Activated CD4-positive, alpha-beta memory T cell treated with anti-CD3 and anti-CD28 coated beads, Interleukin-2, amount 10 ng/mL, durations not matched to agents 7 days and 5 days (primary cell): ENCODE measurements at places on chromosomes 7 and 10. TPM values are rescaled to one million over a fixed set of nuclear protein-coding genes. Genes with fewer than 3 reads are reported as not detected.

DNA sequence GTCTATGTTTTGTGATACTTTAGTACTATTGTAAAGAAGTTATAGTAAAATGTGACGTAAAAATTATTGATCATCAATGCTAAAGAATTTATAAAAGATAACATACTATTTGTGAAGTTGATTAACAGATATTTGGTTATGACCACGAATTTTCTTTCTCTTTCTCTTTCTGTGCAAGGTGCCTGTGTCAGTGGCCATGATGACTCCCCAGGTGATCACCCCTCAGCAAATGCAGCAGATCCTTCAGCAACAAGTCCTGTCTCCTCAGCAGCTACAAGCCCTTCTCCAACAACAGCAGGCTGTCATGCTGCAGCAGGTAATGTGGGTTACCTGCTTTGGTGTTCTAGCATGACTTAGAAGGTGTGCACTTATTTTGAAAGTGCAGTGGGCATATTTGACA, 213.7 kb downstream of the FOXP2 start:
- H3K4me3 ChIP-seq, result no peak overlapping the region
- no peak overlapping the region for H3K27ac ChIP-seq
- H3K27me3 ChIP-seq, result no peaks in the 10 kb centered on the region
- no peak for DNase-seq
- H3K4me1 ChIP-seq, result no peaks in the 10 kb centered on the region
- no peaks in the 10 kb centered on the region for H3K36me3 ChIP-seq

DNA sequence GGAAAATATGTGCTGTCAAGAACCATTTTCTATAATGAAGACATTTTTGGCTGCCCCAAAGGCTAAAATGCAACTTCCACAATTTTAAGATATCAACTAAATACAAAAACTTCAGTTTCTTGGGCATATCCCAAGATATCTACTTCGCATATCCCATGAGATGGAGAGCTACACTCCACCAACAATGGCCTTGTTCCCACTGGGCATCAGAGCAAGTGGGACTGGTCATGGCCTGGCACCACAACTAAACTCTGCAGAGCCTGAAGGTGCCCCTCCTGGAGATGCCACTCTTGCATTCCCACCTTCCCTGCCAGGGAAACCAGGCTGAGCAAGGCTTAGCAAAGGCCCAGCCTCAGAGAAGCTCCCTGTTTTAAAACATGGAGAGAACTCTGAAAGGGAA, 75.8 kb upstream of the LRRC17 start:
- H3K27me3 ChIP-seq, result no peaks in the 10 kb centered on the region
- DNase-seq, result no peak
- peaks cover 12% of the 10 kb centered on the region for H3K36me3 ChIP-seq
- H3K4me3 ChIP-seq, result no peak overlapping the region
- H3K4me1 ChIP-seq, result peaks cover 14% of the 10 kb centered on the region

Gene WDFY4
- total RNA-seq, result not detected

Gene HOXA11
- total RNA-seq, result not detected

- no peaks in the 10 kb centered on the region for H3K4me1 ChIP-seq
- no peaks in the 10 kb centered on the region for H3K36me3 ChIP-seq
- H3K27me3 ChIP-seq, result peaks cover 36% of the 10 kb centered on the region
- no peak overlapping the region for H3K4me3 ChIP-seq
- H3K27ac ChIP-seq, result no peak overlapping the region
These were observed 4.3 kb upstream of the KCNMA1 start for GRCh38 chr10:77641788-77642397.

Gene CRPPA
- 0.30 TPM for total RNA-seq

Gene NEURL1
- total RNA-seq, result 0.98 TPM

Gene HSPA12A
- 0.18 TPM for total RNA-seq

- no peak overlapping the region for H3K27ac ChIP-seq
- H3K27me3 ChIP-seq, result peaks cover 28% of the 10 kb centered on the region
- no peak for DNase-seq
These were observed 13.6 kb upstream of the CALU start for GRCh38 chr7:128725531-128725930.

DNA sequence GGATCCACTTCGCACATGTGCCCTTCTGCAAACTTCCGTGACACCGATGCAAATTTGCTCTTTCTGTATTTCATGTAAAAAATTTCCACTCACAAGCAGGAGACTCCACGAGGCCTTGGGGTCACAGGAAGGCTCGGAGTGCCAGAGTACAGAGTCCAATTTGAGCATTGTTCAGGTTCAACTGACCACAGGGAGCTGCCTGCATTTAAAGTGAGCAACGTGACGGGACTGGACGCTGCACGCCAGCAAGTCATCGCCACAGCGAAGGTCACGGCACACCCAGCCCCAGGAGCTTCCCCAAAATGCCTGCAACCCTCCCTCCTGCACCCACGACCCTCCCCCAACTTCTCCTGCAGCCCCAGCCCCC, 41.5 kb upstream of the NKX6-2 start:
- peaks cover 8% of the 10 kb centered on the region for H3K36me3 ChIP-seq
- no peak overlapping the region for H3K27ac ChIP-seq
- no peaks in the 10 kb centered on the region for H3K4me1 ChIP-seq
- no peak for DNase-seq

Gene PGAM2
- total RNA-seq, result not detected

DNA sequence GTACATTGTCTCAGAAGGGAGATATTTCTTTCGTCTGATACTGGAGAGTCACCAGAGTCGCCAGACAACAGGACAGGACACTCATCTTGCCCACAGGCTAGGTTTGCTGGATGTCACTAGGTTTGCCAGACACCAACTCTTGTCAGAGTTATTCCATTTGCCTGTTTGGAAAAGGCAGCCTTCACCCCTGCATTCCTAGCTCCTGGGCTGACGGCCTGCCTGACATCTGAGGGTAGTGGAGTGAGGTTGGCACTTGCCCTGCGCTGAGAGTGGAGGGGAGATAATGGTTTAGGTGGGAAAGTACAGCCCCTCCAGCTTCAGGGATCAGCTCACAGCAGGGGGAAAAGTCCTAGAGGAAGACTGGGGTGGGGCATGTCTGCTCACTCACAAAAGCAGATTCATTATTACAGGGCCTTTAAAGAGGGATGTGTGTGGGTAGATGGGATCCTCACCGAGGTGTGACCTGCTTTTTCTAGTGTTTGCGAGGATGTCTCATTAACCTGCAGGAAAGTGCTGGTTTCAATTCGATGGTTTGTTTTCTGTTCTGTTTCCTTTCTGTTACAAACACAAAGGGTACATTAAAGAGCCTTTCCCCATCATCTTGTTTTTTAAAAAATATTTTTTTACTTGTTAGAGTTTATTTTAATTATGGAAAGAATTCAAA, 79.3 kb upstream of the TNS3 start:
- H3K36me3 ChIP-seq, result no peaks in the 10 kb centered on the region
- DNase-seq, result no peak
- H3K27me3 ChIP-seq, result no peaks in the 10 kb centered on the region
- no peaks in the 10 kb centered on the region for H3K4me1 ChIP-seq
- no peak overlapping the region for H3K4me3 ChIP-seq

- H3K27me3 ChIP-seq, result no peaks in the 10 kb centered on the region
- H3K27ac ChIP-seq, result no peak overlapping the region
- no peaks in the 10 kb centered on the region for H3K36me3 ChIP-seq
- H3K4me3 ChIP-seq, result no peak overlapping the region
- DNase-seq, result peak; percentile 67
These were observed 41.8 kb upstream of the HYCC1 start for GRCh38 chr7:23055582-23056178.

DNA sequence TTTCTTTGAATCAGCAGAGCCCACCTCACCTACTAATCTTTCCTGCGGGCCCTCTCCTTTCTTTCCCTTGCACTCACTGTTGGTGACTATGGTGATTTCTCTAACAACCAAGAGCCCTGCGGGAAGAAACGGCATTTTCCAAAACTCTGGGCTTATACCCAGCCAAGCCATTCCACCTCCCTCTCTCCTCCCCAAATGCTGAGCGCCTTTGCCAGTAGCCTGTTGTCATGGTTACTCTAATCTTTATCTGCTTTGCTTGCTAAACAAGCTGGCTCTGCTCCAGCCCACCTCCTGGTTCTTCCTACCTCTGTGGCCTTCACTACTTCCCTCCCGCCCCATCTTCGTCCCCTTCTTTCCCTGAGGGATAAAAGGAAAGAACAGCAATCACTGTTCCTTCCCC, 86.7 kb downstream of the DGKI start:
- H3K4me3 ChIP-seq, result no peak overlapping the region
- no peaks in the 10 kb centered on the region for H3K27me3 ChIP-seq
- no peaks in the 10 kb centered on the region for H3K36me3 ChIP-seq
- no peaks in the 10 kb centered on the region for H3K4me1 ChIP-seq
- no peak overlapping the region for H3K27ac ChIP-seq

DNA sequence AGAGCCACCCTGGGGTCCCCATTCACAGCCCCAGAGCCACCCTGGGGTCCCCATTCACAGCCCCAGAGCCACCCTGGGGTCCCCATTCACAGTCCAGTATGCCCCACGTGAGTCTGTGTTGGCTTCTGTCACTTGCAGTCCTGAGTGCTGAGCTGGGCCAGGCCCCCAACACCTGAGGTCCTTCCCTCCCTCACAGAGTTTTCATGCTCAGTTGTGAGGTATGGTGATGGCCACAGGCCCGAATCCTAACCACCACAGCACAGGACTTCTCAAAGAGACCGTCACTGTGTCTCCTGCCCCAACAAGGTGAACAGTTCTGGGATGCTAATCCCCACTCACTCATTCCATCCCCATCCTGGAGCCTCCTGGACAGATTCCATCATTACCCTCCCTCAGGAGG, 239.2 kb downstream of the PTPRN2 start:
- DNase-seq, result no peak
- no peaks in the 10 kb centered on the region for H3K4me1 ChIP-seq
- H3K27ac ChIP-seq, result no peak overlapping the region
- H3K36me3 ChIP-seq, result no peaks in the 10 kb centered on the region
- no peak overlapping the region for H3K4me3 ChIP-seq

DNA sequence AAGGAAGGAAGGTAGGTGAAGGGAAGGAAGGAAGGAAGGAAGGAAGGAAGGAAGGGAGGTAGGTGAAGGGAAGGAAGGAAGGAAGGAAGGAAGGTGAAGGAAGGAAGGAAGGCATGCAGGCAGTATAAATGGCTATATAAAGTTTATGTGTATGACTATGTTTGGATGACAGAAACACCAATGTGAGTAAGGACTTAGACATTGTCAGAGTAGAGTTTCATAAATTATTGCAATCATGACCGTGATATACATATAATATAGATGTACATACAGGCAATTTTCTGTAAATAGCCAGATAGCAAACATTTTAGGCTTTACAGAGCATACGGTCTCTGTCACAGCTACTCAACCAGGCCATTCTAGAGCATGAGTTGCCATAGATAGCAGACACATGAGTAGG, 133.8 kb upstream of the AKR1E2 start:
- no peaks in the 10 kb centered on the region for H3K4me1 ChIP-seq
- DNase-seq, result no peak
- no peak overlapping the region for H3K27ac ChIP-seq
- H3K36me3 ChIP-seq, result no peaks in the 10 kb centered on the region

- no peak overlapping the region for H3K4me3 ChIP-seq
- no peak for DNase-seq
- no peaks in the 10 kb centered on the region for H3K27me3 ChIP-seq
- H3K4me1 ChIP-seq, result peaks cover 40% of the 10 kb centered on the region
- H3K36me3 ChIP-seq, result peaks cover 72% of the 10 kb centered on the region
- H3K27ac ChIP-seq, result no peak overlapping the region
These were observed 97.6 kb upstream of the GSDME start for GRCh38 chr7:24854866-24855265.

DNA sequence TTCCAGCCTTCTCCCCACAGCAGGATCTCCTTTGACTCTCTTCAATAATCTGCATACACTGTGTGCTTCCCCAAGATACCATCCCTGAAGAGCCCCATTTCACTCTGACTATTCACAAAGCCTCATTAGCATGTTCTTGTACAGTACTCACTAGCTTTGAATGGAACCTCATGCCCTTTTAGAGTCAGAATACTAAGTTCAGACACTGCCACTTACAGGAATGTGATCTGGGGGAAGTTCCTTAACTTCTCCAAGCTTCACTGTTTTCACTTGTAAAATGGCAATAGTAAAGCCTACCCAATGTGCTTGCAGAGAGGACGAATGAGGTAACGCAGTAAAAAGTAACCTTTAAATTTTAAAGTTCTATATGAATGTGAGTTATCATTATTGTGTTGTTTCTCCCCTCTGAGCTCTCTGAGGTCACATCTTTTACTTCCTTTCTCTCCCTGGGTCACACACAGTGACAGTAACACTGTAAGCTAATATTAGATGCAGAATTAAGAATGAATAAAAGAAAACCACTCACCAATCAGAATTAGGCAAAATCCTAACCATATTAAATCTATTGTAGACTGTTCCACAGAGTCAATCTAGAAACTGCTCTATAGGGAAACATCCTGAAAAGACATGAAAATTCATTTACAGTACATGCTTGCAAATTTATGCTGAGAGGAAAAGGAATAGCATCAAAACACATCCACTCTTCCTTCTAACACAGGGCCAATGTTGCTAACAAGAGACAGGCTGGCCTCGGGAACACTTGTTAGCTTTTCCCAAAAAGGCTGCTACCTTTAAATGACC, 64.2 kb upstream of the IL6 start:
- peaks cover 8% of the 10 kb centered on the region for H3K36me3 ChIP-seq
- no peak overlapping the region for H3K27ac ChIP-seq
- peaks cover 49% of the 10 kb centered on the region for H3K4me1 ChIP-seq
- no peak for DNase-seq

Gene SPDYE5
- not detected for total RNA-seq

GRCh38 chr10:34139559-34139958, 675.5 kb downstream of the PARD3 start:
- no peak for DNase-seq
- H3K27me3 ChIP-seq, result peaks cover 10% of the 10 kb centered on the region
- H3K27ac ChIP-seq, result no peak overlapping the region
- no peaks in the 10 kb centered on the region for H3K4me1 ChIP-seq
- H3K36me3 ChIP-seq, result no peaks in the 10 kb centered on the region

DNA sequence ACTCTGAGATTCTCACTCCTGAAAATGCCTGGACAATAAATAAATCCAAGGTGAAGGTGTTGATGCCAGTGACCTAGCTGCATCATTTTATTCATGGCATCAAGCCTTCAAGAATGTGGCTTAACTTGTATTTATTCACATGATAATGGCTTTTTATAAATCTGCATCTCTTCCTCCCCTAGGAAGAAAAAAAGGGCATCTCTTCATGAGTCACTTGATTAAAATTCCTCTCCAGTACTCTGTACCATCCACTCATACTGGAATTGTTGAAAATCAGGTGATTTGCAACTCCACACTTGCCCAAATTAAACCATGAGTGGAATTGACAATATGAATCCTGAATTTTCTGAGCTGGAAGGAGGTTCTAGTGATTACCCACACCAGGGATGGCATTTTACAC, 30.2 kb downstream of the PTPRE start:
- no peak for DNase-seq
- H3K27ac ChIP-seq, result no peak overlapping the region
- no peaks in the 10 kb centered on the region for H3K36me3 ChIP-seq

GRCh38 chr10:47400251-47400650, 16.2 kb upstream of the ZNF488 start:
- H3K36me3 ChIP-seq, result no peaks in the 10 kb centered on the region
- no peak overlapping the region for H3K4me3 ChIP-seq
- peaks cover 18% of the 10 kb centered on the region for H3K27me3 ChIP-seq

Gene MAP3K8
- 40.3 TPM for total RNA-seq

- no peak overlapping the region for H3K27ac ChIP-seq
- DNase-seq, result no peak
- H3K27me3 ChIP-seq, result peaks cover 81% of the 10 kb centered on the region
- no peak overlapping the region for H3K4me3 ChIP-seq
- peaks cover 46% of the 10 kb centered on the region for H3K4me1 ChIP-seq
- peaks cover 15% of the 10 kb centered on the region for H3K36me3 ChIP-seq
These were observed 2.4 kb upstream of the HMX2 start for GRCh38 chr10:123145542-123146012.

Gene C7orf33
- not detected for total RNA-seq

- H3K4me1 ChIP-seq, result peaks cover 19% of the 10 kb centered on the region
- peaks cover 50% of the 10 kb centered on the region for H3K27me3 ChIP-seq
- DNase-seq, result no peak
- H3K27ac ChIP-seq, result no peak overlapping the region
- peaks cover 3% of the 10 kb centered on the region for H3K36me3 ChIP-seq
These were observed 23.5 kb downstream of the ABLIM1 start for GRCh38 chr10:114634609-114634979.
